ENCODE measurements at places on chromosomes 2 and 18.

DNA sequence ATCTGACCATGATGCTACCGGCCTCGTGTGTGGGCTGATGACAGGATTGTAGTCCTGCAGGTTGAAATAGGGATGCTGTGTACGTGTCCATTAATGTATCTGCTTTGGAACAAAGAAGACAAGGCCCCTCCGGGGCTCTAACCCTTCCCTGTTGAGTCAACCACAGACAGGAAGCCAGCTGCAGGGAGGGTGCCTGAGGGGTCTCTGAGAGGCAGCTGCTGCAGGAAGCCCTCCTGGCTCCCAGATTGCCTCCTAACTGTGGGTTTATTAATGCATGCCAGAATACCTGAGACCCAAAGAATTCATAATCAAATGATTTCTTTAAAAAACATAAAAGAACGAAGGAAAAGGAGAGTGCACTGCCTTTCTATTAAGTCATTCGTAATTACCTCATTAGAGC is 140.4 kb downstream of the CELF4 start:
- DNase-seq: no peak

GRCh38 chr2:28588292-28588670 is 92.4 kb downstream of the PLB1 start:
- no peak for DNase-seq

GRCh38 chr18:61741881-61742454 is 150.8 kb downstream of the RNF152 start:
- DNase-seq: no peak

- peak; percentile 49 for DNase-seq
Observed at GRCh38 chr2:132448771-132449170, 32.2 kb downstream of the GPR39 start.

DNA sequence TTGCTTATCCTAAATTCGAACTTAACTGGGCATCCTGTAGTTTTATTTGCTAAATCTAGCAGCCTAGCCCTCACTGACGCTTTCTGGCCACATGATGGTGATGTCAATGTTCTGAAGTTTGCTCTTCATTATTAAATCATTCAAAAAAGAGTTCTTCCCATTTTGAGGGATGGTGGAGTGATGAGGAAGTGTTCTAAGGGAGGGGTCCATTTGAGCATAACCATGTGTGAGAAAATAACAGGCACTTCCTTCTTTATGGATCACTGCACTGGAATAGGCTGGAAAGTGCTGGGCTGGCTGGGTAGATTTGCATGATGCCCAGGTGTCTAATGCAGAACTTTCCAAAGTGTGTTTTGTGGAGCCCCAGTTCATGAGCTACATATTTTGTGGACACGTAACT is 74.2 kb downstream of the TNFRSF11A start:
- DNase-seq: no peak

DNA sequence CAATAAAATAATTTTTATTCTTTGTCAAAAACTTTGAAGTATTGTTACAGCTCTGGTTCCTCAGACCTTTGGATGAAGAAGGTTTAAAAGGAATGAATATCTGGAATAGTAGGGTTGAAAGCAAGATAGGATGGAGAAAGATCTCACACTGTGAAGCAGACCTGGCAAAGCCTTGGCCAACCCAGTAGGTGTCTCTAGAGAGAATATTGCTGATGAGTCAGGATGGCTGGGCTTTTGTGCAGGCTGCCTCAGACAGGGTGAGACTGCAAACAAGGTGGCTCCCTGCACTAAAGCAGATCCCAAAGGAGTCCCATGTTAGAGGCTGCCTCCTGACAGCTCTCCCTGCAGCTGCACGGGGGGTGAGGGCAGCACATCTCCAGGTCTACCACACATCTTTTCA is 226.0 kb upstream of the ITGA4 start:
- DNase-seq: no peak

DNA sequence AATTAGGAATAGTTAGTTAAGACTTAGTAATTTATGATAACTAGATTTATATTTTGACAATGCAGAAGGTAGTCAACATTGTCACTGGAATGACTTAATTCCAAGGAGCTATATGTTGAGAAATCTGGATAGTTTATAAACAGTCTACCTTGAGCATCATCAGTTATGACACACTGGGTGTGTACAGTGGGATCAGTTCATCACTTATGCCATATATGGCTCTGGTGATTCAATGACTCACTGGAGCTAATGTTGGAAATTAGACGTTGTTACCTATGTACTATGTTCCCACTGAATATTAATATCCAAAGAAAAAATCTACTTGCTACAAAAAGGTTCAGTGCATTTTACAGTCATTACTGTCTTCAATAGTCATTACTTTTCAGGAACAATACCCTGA is 34.0 kb upstream of the ITPRID2 start:
- peak; percentile 1 for DNase-seq

GRCh38 chr2:12861344-12861930 is 144.7 kb downstream of the TRIB2 start:
- DNase-seq: peak; percentile 34

GRCh38 chr2:188187726-188188125 is 103.9 kb upstream of the GULP1 start:
- no peak for DNase-seq

DNA sequence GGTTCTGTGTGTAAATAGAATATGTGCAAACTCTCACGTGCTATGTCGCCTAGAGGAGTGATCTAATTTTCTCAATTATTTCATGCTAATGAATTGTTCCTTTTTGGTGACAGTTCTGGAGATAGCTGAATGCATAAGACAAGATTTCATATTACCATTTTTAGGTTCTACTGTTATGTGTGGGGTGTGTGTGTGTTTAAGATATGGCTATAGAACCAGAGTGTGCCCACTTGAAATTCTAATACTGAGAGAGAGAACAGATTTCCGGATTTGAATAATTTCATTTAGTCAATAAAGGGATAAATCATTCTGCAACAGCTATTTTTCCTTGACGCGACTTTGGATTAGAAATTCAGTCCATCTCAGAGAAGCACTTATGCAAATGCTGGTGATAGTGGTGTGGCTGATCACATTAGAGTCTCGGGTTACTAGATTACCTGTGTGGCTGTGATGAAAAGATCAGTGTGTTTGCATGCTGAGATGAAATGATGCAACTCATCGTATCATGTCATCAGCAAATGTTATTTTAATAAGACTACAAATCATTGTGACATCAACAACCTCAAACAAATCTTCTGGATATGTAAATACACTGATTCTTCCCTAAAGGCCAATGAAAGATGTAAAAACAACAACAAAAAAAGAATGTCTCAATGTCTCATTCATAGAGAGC is 415.9 kb downstream of the EPHA4 start:
- DNase-seq: no peak

DNA sequence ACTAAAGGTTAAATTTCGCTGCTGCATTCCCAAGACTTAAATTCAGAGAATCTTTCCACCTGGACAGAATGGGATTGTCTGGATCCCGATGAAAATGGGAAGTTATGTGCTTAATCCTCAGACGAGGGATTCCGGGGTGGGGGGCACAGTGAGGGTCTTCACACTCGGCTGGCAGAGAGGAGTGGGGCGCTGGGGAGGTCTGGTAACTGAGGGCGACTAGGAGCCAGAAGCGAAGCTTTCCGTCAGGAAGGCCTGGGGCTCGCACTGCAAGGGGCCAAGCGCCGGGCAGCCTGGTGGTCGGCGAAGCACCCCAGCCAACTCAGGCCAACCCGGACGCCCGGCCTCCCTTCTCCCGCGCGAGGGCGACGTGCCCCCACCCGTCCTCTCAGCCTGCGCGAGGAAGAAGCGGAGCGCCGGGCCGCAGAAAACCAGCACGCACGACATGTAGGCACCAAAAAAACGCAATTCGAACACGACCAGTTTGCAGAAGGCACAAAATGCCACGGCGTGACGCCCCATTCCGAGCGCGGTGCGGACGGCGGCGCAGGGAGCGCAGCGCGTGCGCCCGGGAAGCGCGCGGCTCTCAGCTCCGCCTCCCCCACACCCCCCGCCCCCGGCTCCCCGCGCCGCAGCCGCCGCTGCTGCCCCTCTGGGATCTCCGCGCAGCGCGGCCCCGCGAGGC is 188.1 kb downstream of the ZEB2 start:
- DNase-seq: peak; percentile 44

GRCh38 chr2:120779781-120780283 is 44.2 kb downstream of the GLI2 start:
- DNase-seq: peak; percentile 86

DNA sequence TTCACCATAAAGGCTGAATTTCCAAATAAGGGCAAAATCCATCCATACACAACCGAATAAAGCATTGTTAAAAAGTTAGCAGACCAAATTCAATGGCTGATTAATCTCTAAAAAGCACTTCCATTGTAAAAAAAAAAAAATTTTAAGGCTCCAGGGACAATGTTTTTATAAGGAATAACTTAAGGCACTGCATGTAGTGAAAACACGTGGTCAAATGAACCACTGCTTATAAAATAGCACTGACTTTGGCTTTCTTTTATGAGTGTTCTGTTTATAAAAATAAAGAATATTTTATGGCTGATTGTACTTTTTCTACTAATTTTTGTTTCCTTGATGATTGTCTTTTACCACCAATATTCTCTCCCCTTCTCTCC is 409.3 kb upstream of the KCNH7 start:
- no peak for DNase-seq

GRCh38 chr2:58047373-58047935 is 848 bp downstream of the VRK2 start:
- no peak for DNase-seq

- no peak for DNase-seq
Observed at GRCh38 chr18:27017901-27018500, 152.5 kb upstream of the AQP4 start.

DNA sequence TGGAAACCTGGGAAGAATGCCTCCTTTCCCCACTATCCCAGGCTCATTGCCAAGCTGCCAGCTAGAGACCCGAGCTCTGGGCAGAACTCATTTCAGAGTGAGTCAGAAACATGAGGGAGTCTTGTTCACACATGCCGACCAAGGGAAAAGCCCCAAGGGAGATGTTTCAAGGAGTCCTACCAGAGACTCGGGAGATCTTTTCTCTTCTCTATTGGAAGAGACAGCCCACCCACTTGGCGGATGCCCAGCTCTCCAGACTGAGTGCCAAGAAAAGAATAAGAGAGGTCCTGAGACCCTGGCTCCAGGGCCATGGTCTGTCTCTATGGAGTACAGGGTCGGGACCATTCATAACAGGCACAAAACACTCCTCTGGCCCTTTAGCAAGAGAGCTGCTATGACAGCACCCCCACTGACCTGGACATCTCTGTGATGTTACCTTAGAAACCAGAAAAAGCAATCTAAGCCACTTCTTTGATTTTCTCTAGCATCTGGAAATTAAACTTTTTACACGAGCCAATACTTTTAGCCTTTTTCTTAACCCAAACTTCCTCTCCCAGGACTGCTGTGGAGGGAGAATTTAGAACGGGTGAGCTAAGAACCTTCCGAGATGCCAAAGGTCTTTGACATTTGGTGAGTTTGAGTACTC is 18.5 kb upstream of the IGFBP5 start:
- DNase-seq: peak; percentile 83

DNA sequence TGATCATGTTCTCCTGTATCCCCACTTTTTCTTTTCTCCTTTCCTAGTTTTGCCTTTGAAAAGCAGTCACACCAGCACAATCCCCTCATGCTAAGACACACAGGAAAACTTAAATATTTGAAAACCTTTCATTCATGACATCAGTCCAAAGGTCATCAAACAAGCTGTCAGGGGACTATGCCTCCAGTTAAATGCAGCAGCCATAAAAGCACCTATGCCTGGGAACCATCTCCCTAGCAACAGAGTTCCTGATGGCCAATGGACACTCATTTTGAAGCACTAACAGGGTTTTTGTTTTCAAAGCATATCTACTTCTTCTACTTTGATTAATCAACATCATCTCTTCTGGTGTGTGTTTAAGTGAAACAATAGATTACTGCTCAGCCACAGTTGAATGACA is 286.4 kb upstream of the PARD3B start:
- no peak for DNase-seq

- DNase-seq: no peak
Observed at GRCh38 chr2:120225549-120226065, 2.4 kb upstream of the TMEM185B start.

- no peak for DNase-seq
Observed at GRCh38 chr2:179234658-179235240, 29.9 kb downstream of the SESTD1 start.

- no peak for DNase-seq
Observed at GRCh38 chr18:36602620-36603019, 226.2 kb downstream of the TPGS2 start.

GRCh38 chr2:234958311-234958710 is 6.5 kb downstream of the SH3BP4 start:
- no peak for DNase-seq

DNA sequence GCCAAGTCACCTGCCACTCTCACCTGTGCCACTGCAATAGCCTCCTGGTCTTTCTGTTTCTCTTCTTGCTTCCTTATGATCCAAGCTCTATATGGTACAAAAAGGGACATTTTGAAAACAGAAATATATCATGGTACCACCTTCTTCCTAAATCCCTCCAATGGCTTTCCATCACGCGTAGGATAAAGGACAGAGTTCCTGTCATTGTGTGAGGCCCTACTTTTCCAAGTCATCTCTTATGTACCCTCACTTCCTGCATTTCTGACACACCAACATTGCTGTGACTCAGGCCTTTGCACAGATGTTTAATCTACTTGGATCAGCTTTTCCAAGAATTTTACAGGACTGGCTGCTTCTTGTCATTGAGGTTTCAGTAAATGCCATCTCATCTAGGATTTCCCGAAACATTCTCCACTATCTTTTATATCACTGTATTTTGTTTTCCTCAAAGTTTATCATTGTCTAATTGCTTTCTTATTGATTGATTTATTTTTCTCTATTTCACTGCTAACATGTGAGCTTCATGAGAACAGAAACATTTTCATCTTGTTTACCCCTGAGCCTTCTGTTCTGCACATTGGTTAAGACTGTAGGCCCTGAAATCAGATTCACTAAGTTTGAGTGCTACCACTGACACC is 426.1 kb upstream of the FANCL start:
- DNase-seq: no peak

- DNase-seq: no peak
Observed at GRCh38 chr2:45726188-45726587, 74.7 kb downstream of the PRKCE start.

- no peak for DNase-seq
Observed at GRCh38 chr2:47782381-47782670, 619 bp upstream of the MSH6 start.

DNA sequence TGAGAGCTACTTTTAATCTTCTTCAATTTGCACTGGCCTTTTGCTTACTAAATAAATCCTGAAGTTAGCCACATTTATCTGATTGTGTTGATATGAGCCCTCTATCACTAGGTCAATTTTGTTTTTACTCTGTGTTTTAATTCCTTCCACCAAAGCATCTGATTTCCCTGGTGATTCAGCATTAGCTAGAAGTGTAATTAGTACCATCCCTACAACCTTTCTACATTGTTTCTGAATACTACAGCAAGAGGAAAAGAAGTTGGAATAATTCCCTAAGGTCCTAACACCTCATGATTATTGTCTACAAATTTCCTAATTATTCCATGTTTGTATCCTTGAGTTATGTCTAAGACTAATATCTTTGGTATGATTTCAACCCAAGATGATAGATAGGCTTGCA is 1093.6 kb downstream of the SUCLG1 start:
- no peak for DNase-seq

All from brain microvascular endothelial cell (primary cell).